ENCODE measurements at places on chromosomes 7 and 10. TPM values are rescaled to one million over a fixed set of nuclear protein-coding genes. Genes with fewer than 3 reads are reported as not detected.

GRCh38 chr10:102398172-102399020 lies 2.9 kb downstream of the NFKB2 start:
- no peak for DNase-seq

DNA sequence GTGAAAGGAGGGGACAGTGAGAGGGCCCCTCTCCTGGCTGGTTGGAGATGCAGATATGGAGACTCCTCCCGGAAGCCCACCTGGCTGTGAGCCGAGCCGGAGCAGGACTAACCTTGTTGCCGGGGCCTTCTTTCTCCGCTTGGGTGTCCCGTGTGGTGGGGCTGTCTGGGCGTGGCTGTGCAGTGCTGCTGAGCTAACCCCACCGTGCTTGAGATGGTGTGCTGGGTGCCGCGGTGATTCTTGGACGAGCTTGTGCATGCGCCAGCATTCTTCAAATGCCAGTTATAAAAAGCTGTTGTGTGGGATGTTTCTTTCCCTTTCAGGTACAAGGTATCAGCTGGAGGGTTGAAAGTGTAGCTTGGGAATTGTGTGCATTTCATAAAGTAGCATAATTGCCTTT lies 48.8 kb downstream of the DAGLB start:
- no peak for DNase-seq

DNA sequence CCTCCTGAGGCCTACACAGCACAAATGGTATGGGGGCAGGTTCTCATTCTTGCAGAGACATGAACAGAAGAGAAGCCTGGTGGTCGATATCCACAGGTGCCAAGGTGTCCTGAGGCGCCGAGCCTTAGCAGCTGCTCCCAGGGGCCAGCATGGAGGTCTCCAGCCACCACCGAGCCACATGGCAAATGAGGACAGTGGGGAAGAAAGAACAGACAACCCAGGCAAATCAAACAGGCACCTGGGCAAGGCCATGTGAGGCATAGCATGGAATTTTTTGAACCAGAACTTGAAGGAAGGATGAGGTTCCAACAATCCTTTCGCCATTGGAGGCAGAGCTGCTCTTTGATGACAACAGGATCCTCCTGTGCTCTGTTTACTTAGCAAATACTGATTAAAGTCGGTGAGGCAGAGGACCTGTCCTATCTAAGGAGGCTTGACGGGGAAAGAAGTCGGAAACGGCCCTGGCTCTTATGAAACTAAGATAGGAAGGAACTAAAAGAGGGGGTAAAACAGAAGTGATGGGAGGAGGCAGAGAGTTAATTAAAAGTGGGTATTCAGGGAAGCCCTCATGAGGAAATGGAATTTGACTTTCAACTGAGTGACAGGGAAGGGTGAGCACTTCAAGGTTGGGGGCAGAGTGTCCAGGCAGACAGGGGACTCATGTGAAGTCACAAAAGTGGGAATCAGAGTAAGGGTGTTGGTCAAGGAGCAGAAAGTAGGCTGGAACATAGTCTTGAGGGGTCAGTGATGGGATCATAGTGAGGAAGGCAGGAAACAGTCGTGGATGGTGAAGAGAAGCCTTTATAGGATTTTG lies 8.6 kb upstream of the CALML3 start:
- DNase-seq: no peak

- DNase-seq: no peak
Observed at GRCh38 chr10:74445493-74445892, 294.5 kb downstream of the ADK start.

- DNase-seq: no peak
Observed at GRCh38 chr7:94949532-94949931, 42.1 kb downstream of the PPP1R9A start.

GRCh38 chr10:35307297-35307696 lies 29.0 kb upstream of the CCNY start:
- DNase-seq: no peak

DNA sequence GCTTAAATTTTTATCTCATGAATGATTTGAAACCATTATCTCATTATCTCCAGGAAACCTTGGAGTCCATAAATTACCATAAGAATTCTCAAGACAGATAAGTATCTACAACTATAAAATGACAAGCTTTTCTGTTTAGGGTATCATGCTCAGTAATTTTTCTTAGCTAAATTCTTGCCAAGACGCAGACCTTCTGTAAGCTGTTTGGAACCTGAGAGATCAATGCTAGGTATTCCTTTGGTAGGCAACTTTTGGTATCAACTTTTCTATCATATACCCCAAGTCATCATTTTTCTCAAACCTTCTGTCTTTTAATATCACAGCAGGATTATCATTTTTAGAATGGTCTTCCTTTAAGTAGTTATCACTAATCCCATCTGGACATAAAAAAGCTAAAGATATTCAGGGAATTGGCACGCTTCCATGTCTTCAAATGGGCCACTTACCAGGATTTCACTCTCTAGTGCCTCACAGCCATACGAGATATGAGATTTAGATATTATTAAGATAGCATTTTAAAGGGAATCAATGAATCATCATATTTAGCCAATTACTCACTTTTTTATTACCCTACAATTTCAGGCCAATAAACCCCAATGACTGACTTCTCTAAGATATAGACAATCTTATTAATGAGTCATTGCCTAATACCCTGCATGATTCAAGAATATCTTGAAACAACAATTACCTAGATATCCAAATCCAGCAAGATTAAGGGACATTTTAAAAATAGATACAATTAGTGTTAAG lies 544.1 kb downstream of the HTR7 start:
- DNase-seq: no peak

DNA sequence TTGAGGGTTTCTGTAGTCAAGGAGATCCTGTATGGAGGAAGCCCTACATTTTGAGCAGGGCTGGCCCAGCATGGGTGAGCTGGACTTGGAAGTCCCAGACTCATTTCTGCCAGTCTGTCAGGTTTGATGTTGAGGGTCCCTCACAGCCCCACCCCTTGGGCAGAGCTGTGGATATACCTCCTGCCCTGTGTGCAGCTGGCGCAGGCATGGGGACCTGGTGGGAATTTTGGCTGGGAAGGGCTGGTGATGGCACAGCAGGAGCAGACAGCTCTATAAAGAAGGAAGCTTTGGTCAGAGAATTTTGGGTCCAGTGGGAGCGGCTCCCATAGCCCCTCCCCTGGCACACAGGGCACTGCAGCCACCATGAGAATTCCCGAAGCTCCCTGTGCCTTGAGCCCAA lies 482.6 kb downstream of the RPS24 start:
- no peak for DNase-seq

DNA sequence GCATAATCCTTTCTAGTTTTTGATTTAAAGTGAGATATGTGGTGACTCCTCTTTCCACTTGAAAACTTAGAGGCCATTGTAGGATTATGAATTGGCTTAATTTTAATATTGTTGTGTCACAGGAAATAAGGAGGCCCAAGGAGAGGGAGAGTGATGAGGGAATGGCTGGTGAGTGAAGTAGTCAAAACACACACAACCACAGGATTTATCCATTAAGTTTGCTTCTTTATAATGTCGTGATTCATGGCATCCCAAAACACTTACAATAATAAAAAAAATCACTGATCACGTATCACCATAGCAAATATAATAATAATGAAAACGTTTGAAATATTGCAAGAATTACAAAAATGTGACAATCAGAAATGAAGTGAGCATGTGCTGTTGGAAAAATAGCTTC lies 1215.5 kb upstream of the LRRTM3 start:
- DNase-seq: no peak

STMP1 gene
- 5.7 TPM for total RNA-seq

THSD7A gene
- total RNA-seq: 15.8 TPM

Data from dermis microvascular lymphatic vessel endothelial cell (primary cell).